NCI-H526 treated with DMSO at 0.1 percent for 48 hours (cell line): ENCODE measurements at places on chromosomes 5 and 9.

DNA sequence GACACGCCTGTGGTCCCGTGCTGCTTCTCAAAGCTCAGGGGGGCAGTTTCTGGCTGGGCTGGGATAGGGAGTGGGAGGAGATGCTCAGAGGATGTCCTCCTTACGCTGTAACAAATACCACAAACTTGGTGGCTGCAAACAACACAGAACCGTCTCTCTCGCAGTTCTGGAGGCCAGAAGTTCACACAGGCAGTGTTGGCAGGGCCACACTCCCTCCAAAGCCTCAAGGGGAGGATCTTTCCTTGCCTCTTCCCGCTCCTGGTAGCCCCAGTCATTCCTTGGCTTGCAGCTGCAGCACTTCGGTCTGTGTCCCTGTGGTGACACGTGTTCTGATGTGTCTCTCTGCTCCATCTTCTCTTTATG is 10.4 kb upstream of the ORM1 start:
- no peak for DNase-seq

DNA sequence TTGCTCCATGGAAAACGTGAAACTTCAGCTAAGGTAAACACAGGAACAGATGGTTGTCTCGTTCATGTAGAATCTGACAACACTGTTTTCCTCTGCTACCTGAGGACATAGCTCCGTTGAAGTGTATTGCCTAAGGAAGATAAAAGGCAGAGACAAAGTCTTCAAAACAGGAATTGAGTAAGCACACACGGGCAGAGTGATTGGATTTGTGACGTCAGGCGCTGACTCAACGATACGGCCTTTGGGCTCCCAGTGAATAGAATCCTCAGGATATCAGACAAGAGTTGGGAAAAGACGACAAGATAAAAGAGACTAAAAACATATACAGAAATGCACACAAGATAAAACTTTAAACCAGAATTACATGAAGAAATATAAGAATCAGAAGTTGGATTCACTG is 787.1 kb upstream of the CTNND2 start:
- no peak for DNase-seq

DNA sequence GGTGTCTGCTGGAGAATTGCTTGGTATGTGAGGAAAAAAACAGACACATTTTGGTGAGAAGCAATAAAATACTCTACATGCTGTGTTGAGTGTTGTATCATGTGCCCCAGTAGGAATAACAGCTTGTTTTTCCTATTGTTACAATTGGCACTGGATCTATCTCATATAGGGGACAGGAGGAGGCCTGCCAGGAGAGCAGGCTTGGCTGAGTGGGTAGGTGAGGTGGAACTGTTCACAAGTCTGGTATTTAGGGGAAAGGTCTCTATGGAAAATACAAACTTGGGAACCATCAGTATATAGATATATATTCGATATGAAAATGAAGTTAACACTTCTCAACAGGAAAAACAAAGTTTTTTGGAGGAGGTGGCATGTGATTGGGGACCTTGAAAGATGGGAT is 9.5 kb upstream of the SH3TC2 start:
- DNase-seq = no peak

DNA sequence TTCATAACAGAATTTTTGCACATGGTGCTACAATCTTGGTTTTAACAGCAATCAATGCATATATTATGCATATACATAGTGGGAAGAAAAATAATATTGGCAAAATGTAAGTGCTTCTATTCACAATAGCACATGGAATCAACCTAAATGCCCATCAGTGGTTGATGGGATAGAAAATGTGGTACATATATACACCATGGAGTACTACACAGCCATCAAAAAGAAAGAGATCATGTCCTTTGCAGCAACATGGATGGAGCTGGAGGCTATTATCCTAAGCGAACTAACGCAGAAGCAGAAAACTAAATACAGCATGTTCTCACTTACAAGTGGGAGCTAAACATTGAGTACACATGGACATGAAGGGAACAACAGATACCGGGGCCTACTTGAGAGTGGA is 37.2 kb upstream of the TLX3 start:
- no peak for DNase-seq

GRCh38 chr9:6911901-6912638 is 154.3 kb downstream of the KDM4C start:
- DNase-seq = no peak

DNA sequence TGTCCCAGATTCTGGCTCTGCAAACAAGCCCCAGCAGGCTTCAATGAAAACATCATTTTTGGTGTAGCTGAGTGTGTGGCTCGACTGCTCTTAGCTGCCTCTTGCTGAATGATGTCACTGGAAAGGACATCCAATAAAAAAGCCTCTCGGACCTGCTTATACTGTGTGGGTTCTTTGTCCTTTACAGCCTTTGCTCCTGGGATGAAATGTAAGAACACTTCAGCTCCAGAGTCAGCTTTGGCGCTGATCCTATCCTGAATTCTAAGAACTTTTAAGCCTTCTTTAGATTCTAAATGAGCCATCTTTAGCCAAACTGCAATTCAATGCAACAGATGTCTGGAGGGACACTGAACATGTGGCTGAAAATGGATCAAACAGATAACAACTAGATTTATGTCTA is 404.6 kb upstream of the C9orf72 start:
- no peak for DNase-seq

DNA sequence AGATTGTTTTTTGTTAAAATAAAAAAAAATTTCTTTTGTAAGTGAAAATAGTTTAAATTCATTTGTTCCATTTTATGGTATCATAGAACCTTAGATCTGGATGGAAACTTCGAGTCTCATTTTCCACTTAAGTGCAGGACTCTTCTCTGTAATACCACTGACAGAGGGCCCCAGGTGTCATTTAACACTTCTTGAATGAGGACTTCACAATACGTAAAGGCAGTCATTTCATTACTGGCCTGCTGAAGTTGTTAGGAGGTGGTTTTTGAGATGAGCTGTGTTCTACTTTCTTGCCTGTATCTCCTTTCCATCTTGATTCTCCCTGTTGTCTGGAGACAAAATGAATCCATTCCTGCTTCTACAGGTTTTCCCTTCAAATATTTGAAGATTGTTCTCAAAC is 455.3 kb downstream of the DMRT2 start:
- DNase-seq = no peak

GRCh38 chr9:73149371-73150067 is 2.1 kb upstream of the ANXA1 start:
- no peak for DNase-seq

DNA sequence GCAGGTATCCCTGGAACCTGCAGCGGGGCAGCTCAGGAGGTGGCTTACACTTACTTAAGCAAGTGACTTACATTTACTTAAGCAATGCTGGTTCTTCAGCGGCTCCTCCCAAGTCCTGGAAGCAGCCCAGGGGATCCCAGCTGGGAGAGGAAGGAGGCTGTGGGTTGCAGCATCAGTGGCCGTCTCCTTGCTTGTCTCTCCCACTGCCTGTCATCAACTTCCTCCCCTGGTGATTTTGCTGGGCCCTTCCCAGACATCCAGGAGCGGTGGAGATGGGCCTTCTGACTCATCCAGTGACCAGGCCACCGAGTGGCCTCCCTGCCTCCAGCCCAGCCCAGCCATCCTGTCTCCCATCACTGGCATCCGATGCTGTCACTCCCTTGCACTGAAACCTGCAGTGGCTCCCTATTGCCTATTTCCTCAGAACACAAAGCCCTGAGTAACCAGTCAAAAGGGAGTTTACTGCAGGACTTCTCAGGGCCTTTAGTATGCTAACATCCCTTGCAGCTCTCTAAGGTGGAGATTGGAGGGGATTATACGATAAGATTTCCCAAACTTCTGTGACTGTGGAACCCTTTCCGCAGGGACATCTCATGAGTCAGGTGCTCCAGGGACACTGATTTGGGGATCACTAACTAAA is 155.9 kb upstream of the PHYKPL start:
- DNase-seq = no peak

GRCh38 chr9:93965830-93966577 is 10.8 kb upstream of the BARX1 start:
- no peak for DNase-seq

DNA sequence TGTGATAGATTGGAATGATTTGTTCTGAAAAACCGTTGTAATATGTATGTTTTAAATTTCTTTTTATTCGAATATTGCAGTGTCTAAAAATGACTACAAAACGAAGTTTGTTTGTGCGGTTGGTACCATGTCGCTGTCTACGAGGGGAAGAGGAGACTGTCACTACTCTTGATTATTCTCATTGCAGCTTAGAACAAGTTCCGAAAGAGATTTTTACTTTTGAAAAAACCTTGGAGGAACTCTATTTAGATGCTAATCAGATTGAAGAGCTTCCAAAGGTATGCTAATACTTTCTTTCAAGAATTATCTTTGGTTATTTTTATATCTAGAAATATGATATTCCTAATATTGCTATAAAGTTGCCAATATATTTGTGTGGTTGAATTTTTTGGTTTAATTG is 66.3 kb downstream of the ERBIN start:
- no peak for DNase-seq
